ENCODE measurements at places on chromosomes 13 and 19. TPM values are rescaled to one million over a fixed set of nuclear protein-coding genes. Genes with fewer than 3 reads are reported as not detected.

Gene SIGLEC10
- not detected for total RNA-seq

Gene ZFR2
- not detected for total RNA-seq

Gene PNMA8A
- total RNA-seq = 0.10 TPM

Gene PTGIR
- total RNA-seq = 0.10 TPM

Gene OR2Z1
- not detected for total RNA-seq

Gene FLT1
- total RNA-seq = 147 TPM

Gene SULT2B1
- not detected for total RNA-seq

Gene ZNF560
- under 0.01 TPM for total RNA-seq

Gene COL4A2
- total RNA-seq = 493 TPM

Gene NCR1
- total RNA-seq = not detected

Gene SBK3
- total RNA-seq = 0.10 TPM

Gene FBL
- total RNA-seq = 163 TPM

Gene MYO9B
- total RNA-seq = 84.0 TPM

Gene ZNF616
- total RNA-seq = 11.1 TPM

Gene CEACAM4
- not detected for total RNA-seq

Gene ZNF562
- 27.8 TPM for total RNA-seq

Gene NTF4
- total RNA-seq = not detected

Gene TMC4
- not detected for total RNA-seq

Gene POLD1
- 44.7 TPM for total RNA-seq

Gene ZNF724
- 9.6 TPM for total RNA-seq

Gene LILRB2
- total RNA-seq = not detected

Gene ZNF264
- total RNA-seq = 24.5 TPM

Gene CYP2F1
- total RNA-seq = not detected

Gene KL
- not detected for total RNA-seq

Gene KLK12
- total RNA-seq = not detected

Gene MRPL54
- total RNA-seq = 50.1 TPM

Gene KASH5
- not detected for total RNA-seq

Gene NLRP5
- not detected for total RNA-seq

Gene DNMT1
- total RNA-seq = 40.5 TPM

Gene SSC5D
- total RNA-seq = 0.57 TPM

Gene ODAD3
- not detected for total RNA-seq

Gene ZNF175
- 17.0 TPM for total RNA-seq

Gene EPSTI1
- total RNA-seq = 2.3 TPM

Gene RASGRP4
- total RNA-seq = not detected

Gene CYP4F8
- not detected for total RNA-seq

Gene NRTN
- total RNA-seq = not detected

Gene KLK7
- total RNA-seq = not detected

Gene ARRDC5
- not detected for total RNA-seq

Gene WDR87
- not detected for total RNA-seq

Gene SIGLEC12
- total RNA-seq = not detected

Gene CATSPERD
- total RNA-seq = not detected

Gene CYP2A6
- not detected for total RNA-seq

Gene RYR1
- under 0.01 TPM for total RNA-seq

Gene JOSD2
- 13.3 TPM for total RNA-seq

Gene THSD8
- total RNA-seq = not detected

Gene JAK3
- 3.5 TPM for total RNA-seq

Gene APBA3
- 29.4 TPM for total RNA-seq

Gene KLK14
- not detected for total RNA-seq

Gene FDX2
- 8.5 TPM for total RNA-seq

Gene KLF1
- total RNA-seq = not detected

Gene OLFM4
- not detected for total RNA-seq
